SK-N-SH (cell line): ENCODE measurements at places on chromosomes 1 and 21.
A peak's percentile ranks its signal among the peaks of the same experiment; 100 is the strongest.

GRCh38 chr1:237411621-237412020 lies 369.6 kb downstream of the RYR2 start:
- no peak for DNase-seq

- DNase-seq: no peak
Observed at GRCh38 chr1:108527135-108527534, 32.8 kb upstream of the EEIG2 start.

GRCh38 chr1:13622446-13622845 lies 38.8 kb downstream of the PDPN start:
- no peak for DNase-seq

- DNase-seq: no peak
Observed at GRCh38 chr21:36734367-36735200, 35.7 kb downstream of the SIM2 start.

GRCh38 chr1:229887043-229887822 lies 179.8 kb upstream of the GALNT2 start:
- no peak for DNase-seq

- DNase-seq: no peak
Observed at GRCh38 chr1:182955596-182956588, 2.9 kb upstream of the SHCBP1L start.

DNA sequence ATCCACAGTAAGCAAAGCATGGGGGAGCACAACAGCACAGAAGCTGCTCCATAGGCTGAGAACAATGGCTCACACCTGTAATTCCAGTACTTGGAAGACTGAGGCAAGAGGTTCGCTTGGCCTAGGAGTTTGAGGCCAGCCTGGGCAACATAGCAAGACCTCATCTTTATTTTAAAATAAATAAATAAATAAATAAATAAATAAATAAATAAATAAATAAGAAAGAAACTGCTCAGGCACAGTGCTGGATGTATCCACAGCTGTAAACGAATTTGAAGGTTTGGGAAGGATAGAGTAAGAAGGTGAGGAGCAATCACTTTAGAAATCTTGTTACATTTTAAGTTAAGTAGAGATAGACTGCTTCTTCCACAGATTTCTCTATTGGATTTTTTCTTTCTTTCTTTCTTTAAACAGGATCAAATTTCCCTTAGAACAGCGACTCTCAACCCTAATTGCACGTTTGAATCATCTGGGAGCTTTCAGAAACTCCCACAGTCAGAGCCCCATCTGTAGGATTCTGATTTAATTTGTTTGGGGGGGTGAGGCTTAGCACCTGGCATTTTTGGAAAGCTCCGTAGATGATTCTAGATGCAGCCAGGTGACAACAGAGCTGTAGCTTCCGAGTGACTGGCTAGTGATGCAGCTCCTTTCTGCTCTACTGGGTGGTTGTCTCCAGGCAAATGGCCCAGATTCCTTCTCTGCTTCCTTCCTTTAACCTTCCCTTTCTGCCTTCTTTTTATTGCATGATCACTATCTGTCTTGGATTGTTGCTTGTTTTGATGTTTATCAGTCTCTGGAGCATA lies 53.5 kb downstream of the S1PR1 start:
- DNase-seq: no peak

GRCh38 chr1:53121319-53122172 lies 20.9 kb downstream of the SLC1A7 start:
- peak; percentile 62 for DNase-seq

DNA sequence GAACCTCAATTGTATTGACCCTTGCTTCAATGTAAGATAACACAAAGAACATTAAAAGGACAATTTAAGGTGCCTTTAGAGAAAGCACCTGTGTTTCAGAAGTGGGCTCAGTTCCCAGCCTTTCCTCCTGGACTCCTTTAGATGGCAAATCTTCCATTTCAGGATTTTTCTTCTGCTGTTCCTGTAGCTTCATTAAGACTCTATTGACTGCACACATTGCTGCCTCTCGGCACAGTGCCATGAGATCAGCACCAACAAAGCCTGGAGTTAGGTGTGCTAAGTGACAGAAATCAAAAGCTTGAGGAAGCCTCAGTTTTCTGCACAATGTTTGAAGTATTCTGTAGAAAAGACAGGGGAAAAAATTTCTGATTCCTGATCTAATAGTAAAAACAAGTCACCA lies 40.6 kb downstream of the NVL start:
- no peak for DNase-seq

- no peak for DNase-seq
Observed at GRCh38 chr1:228500143-228500734, 13.1 kb downstream of the RNF187 start.

DNA sequence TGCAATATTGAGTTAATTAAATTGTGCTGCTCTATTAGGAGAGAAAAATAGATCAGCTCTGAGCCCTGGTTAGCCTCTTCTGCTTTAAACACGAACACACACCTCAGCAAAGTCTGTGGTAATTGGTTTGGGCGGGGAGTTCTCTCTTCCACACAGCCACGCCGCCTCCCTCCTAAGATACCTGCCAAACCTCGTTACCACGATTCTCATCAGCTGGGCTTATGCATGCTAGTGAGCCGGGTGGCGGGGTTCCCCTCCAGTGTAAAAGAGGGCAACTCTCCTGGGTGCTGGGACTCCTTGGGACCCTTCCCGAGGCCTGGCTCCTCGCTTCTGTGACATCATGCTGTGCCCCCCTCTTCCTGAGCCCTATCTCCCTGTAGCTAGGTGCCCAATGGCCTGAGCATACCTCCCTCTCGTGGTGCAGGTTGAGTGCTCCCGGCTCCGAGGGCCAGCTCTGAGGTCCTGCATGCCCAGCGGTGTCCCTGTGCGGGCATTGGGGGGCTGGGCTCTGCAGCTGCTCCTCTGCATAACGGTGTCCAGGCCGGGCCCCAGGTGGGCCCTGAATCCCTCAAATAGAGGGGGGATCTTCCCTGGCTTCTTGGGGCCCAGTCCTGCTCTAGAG lies 182.9 kb downstream of the PRDM16 start:
- no peak for DNase-seq

GRCh38 chr1:117735045-117735992 lies 129.5 kb downstream of the TENT5C start:
- no peak for DNase-seq

GRCh38 chr1:200075938-200076546 lies 48.5 kb downstream of the NR5A2 start:
- DNase-seq: no peak

- DNase-seq: peak; percentile 20
Observed at GRCh38 chr21:44463724-44464123, 8.4 kb downstream of the LRRC3 start.

- DNase-seq: no peak
Observed at GRCh38 chr1:52996653-52997052, 65.4 kb upstream of the PODN start.

GRCh38 chr1:162161916-162162550 lies 92.5 kb downstream of the NOS1AP start:
- no peak for DNase-seq

DNA sequence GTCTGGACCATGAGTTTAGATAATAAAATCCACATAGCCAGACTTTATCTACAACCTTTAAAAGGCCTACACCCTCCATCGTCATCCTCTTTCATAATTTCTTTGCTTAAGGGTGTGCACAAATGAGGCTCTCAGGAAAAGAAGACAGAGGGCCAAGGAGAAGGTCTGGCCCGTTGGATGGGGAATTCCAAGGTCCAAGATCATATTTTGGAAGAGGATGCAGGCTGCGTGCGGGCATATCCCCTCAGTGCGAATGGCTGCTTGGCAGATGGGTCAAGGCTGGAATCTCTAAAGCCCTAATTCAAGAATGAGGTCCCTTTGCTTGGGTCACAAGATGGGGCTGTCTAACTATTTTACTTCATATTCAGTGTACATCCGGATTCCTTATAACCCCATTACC lies 782.2 kb upstream of the NCAM2 start:
- no peak for DNase-seq

- peak; percentile 76 for DNase-seq
Observed at GRCh38 chr1:17274186-17275170, 25.6 kb downstream of the PADI3 start.

DNA sequence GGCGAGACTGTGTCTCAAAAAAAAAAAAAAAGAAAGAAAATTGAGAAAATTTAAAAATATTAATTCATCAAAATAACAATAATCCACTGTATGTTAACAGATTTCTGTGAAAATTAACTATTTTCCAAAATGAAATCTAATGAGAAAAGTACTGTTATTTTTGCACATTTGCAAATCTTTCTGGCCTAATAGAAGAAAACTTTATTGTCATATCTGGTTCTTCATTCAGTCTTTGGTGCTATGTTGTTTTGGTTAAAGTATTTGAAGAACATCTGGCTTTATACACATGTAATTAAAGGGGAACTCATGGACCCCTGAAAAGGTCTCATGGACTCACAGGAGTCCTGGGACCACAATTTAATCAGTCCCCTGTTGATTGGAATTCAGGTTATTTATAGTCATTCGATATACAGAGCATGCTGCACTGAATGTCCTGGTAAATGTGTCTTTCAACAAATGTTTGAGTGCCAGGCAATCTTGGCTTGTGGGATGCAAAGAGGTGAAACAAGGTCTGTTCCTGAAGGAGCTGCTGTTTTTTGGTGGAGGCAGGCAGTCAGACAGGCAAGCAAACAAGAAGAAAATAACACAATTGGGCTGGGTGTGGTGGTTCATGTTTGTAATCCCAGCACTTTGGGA lies 9.0 kb downstream of the AK4 start:
- no peak for DNase-seq

DNA sequence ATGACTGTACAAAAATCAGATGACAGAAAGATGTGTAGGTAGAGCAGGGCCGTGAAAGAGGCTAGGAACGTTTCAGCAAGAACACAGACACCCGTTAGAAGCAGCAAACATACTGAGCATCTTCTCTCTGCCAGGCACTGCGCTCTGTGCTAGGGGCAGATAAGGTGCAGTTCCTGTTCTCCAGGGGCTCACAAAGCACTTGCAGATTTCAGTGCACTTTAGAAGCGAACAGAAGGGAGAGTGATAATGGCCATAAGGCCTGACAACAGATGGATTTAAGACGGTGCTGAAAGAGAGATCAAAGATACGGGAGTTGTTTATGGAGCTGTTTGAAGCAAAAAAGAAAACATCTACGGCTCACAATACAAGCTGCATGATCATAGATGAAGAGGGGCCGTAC lies 200.3 kb upstream of the FOXD3 start:
- DNase-seq: peak; percentile 16

GRCh38 chr1:210260096-210260495 lies 27.5 kb downstream of the SERTAD4 start:
- DNase-seq: peak; percentile 52

GRCh38 chr1:183180634-183181056 lies 5.4 kb upstream of the LAMC2 start:
- peak; percentile 20 for DNase-seq

DNA sequence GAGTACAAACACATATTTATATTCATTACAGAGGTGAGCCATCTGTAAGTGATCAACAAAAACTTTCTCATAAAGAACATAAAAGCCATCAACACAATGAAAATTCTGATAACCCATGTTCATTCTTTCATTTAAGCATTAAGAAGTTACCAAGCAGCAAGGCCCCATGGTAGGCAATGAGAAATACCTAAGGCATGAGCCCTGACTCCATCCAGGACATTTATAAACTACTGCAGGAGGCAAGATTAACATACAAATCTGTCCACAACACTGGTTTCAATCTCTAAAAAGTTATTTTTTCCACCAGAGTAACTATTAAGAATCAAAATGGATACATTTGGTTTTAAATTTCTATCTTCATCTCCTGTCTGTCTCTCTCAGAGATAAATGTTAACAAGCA lies 76.1 kb downstream of the SIPA1L2 start:
- no peak for DNase-seq

DNA sequence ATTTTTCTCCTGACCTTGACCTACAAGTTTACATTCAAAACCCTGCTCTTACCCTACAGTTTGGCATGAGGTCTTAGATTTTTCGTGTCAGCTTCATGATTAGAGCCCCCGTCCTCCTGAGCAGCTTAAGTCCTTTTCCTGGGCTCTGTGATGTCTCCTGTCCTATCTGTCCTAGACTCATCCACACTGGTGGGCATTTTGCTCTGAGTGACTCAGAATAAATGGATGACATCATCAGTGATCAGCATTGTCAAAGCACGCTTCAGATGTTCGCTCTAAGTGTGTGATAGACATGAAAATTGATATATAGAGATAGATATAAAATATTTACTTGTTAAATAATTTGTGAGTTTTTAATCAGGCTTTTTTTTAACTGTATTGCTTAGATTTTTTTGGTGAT lies 21.8 kb downstream of the RGS13 start:
- DNase-seq: no peak

GRCh38 chr1:226666164-226666506 lies 72.9 kb downstream of the ITPKB start:
- DNase-seq: no peak

- peak; percentile 68 for DNase-seq
Observed at GRCh38 chr1:3577300-3577699, 34.0 kb downstream of the MEGF6 start.

DNA sequence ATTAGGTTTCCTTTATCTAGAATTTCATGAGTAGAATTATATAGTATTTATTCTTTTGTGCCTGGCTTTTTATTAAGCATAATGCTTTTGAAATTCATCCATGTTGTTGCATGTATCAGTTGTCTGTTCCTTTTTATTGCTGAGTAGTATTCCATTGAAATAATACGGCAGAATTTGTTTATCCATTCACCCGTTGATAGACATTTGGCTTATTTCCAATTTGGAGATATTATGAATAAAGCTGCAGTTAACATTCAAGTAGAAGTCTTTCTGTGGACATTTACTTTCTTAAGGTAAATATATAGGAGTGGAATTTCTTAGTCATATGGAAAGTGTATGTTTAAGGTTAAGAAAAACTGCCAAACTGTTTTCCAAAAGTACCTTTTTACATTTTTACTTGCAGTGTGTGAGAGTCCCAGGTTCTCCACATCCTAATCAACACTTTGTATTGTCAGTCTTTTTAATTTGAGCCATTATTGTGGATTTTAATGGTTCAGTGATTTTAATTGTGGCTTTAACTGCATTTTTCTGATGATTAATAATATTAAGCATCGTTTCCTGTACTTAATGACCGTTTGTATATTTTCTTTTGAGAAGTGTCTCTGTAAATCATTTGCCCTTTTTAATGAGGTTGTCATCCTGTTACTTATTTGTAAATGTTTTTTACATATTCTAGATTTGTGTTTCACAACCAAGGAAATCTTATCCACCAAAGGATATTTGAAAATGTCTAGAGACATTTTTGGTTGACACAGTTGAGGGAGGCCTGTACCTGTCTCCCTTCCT lies 22.7 kb downstream of the KCTD3 start:
- no peak for DNase-seq

DNA sequence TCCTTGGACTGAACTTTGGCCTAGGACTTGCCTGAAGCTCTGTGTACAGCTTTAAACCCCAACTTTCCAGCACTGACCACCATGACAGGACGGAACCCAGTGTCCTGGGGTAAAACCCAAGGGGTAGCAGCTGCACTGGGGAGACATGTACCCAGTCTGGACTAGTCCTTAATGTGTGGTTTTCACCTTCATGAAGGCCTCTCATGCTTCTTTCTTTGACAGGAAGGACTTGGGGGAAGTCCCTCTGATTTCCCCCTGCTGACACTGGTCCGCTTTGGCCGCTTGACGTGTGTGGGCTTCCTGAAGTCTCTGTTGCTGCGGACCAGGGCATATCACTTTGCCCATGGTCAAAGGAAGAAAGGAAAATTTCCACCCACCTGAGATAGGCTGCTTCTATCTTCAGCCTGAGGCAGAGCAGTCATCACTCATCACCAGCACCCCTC lies 66.3 kb upstream of the PRDX6 start:
- DNase-seq: no peak
